Thymus (tissue), 14 donors: ENCODE measurements at places on chromosomes 2 and 18.
A peak's percentile ranks its signal among the peaks of the same experiment; 100 is the strongest.

DNA sequence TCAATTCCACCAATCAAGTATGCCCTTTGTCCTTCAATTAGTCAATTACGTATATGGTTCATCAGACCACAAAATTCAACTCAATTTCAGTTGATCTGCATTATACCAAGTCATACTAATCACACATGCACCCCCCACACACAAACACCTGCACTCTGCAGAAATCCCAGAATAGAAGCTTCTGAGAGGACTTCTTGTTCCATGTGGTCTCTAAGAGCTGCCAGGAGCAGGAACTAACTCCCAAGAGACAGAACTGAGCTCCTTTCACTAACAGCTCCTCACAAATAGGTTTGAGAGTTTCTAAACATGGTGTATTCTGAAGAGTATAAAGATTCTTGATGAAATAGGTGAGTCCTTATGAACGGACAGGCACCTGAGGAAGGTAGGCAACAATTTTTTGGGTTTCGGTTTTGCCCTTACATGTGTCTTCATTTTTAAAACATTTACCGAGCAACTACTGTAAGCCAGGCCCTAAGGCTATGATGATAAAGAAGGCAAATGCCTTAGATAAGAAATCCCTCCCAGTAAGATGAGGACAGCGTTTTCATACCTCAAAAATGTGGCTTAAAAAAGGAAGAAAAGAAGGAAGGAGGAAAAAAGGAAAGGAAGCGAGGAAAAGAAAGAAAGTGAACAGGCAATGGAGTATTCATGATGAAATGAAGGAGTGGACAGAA lies 183.1 kb downstream of the PID1 start:
- no peak overlapping the region for H3K4me3 ChIP-seq
- no peaks in the 10 kb centered on the region for H3K27me3 ChIP-seq
- no peaks in the 10 kb centered on the region for H3K36me3 ChIP-seq
- H3K27ac ChIP-seq, result no peak overlapping the region

DNA sequence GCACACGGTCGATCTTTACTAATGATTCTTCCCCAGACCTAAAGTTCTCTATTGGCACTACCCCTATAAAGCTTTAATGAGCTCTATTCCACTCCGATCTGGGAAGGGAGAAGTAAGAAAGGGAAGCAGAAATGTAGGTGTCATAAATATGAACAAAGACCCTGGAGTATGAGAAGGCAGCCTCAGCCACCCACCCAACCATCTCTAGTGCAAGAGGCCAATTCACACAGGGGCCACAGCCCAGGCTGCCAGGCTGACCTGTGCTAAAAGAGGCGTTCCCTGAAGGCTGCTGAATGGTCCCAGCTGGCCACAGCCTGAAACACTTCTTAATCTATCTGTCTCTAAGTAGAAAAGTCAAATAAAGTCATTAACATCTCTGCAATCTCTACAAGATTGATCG lies 60.1 kb upstream of the ACTR3 start:
- H3K27ac ChIP-seq, result no peak overlapping the region
- H3K4me1 ChIP-seq, result no peaks in the 10 kb centered on the region
- H3K36me3 ChIP-seq, result no peaks in the 10 kb centered on the region
- H3K27me3 ChIP-seq, result no peaks in the 10 kb centered on the region
- DNase-seq, result no peak

DNA sequence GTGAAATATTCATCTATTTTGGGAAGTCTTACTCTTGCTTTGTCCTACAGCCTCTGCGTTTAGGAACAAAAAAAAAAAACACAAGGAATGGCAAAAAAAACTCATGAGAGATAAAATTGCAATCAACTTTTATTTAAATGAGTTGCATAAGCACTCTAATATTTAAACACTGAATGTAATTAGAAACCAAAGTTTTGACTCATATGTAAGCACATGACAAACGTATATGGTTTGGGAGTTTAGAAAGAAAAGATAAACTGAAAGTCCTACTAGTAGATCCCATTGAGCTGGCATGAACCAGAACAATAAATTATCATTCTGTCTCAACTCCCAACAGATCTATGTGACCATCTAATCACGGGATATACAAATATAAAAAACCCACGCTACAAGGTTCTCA lies 44.8 kb downstream of the REV1 start:
- peaks cover 13% of the 10 kb centered on the region for H3K36me3 ChIP-seq
- H3K27me3 ChIP-seq, result no peaks in the 10 kb centered on the region
- no peaks in the 10 kb centered on the region for H3K4me1 ChIP-seq
- H3K4me3 ChIP-seq, result no peak overlapping the region
- no peak for DNase-seq
- H3K27ac ChIP-seq, result no peak overlapping the region

- no peaks in the 10 kb centered on the region for H3K36me3 ChIP-seq
- DNase-seq, result no peak
- H3K4me3 ChIP-seq, result no peak overlapping the region
- no peak overlapping the region for H3K27ac ChIP-seq
These were observed 818.1 kb downstream of the SLC4A3 start for GRCh38 chr2:220445429-220446105.

DNA sequence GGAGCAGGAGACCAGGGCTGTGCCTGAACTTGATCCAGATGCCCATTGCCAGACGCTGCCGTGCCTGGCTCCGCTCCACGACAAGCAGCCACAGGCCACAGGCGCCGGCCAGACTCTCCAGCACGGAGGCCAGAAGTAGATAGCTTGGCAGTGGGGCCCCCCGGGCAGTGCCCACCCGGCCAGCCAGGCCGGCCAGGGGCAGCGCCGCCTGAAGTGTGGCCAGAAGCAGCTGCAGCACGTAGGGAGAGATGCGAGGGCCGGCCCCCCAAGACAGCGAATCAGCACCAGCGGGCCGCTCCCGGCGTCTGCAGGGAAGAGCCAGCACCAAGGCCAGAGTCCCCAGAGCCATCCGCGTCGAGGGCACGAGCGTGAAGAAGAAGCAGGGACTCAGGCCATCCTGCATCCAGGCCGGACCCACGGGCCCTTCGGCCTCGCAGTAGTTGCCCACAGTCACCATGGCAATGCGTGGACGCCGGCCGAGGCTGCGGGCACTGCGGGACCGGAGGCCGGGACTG lies 484 bp downstream of the ABCB6 start:
- peak overlapping the region; percentile 48 for H3K4me3 ChIP-seq
- H3K36me3 ChIP-seq, result peaks cover 36% of the 10 kb centered on the region

GRCh38 chr2:39007875-39008504 lies 112.9 kb downstream of the SOS1 start:
- peaks cover 31% of the 10 kb centered on the region for H3K36me3 ChIP-seq
- no peak overlapping the region for H3K4me3 ChIP-seq
- H3K4me1 ChIP-seq, result no peaks in the 10 kb centered on the region
- no peak overlapping the region for H3K27ac ChIP-seq
- DNase-seq, result no peak
- no peaks in the 10 kb centered on the region for H3K27me3 ChIP-seq

DNA sequence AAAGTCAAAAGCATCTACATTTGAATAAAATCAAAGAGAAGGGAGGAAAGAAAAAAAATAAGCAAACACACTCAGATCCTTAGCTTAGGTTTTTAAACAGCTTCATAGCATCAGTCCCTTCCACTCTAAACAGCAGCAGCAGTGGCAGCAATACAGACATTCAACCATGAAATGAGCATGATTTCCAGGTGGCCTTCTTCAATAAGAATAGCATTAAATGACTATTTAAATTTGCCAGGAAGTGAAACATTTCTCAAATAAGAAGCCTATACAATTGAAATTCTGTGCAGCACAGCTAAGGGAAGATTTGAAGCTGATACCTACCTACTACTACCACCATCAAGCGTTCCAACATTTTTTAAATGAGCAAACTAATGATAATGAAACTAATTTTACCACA lies 138.1 kb upstream of the REG3G start:
- H3K4me3 ChIP-seq, result no peak overlapping the region
- H3K27ac ChIP-seq, result no peak overlapping the region
- DNase-seq, result no peak
- no peaks in the 10 kb centered on the region for H3K4me1 ChIP-seq
- H3K27me3 ChIP-seq, result no peaks in the 10 kb centered on the region
- H3K36me3 ChIP-seq, result no peaks in the 10 kb centered on the region

DNA sequence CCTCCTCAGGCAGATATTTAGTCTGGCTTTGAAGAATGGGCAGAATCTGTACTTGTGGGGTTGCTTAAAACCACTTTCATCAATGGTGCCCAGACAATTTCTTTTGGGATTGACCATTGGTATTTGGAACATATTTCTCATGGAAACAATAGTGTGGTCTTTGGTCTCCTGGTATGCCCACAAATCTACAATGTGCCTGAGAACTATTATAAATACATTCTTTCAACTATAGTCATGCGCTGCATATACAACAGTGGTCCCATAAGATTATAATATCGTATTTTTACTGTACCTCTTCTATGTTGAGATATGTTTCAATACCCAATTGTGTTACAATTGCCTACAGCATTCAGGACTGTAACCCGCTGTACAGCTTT lies 34.8 kb upstream of the PPP4R1 start:
- H3K36me3 ChIP-seq, result no peaks in the 10 kb centered on the region
- H3K27ac ChIP-seq, result no peak overlapping the region
- no peak for DNase-seq
- H3K4me3 ChIP-seq, result no peak overlapping the region
- H3K27me3 ChIP-seq, result no peaks in the 10 kb centered on the region

- peak overlapping the region; percentile 84 for H3K4me3 ChIP-seq
- H3K27ac ChIP-seq, result no peak overlapping the region
- peaks cover 12% of the 10 kb centered on the region for H3K36me3 ChIP-seq
- no peak for DNase-seq
- H3K4me1 ChIP-seq, result peaks cover 19% of the 10 kb centered on the region
- H3K27me3 ChIP-seq, result no peaks in the 10 kb centered on the region
These were observed 2.7 kb downstream of the XPO1 start for GRCh38 chr2:61535449-61535848.

- no peaks in the 10 kb centered on the region for H3K36me3 ChIP-seq
- no peak overlapping the region for H3K4me3 ChIP-seq
- H3K27ac ChIP-seq, result no peak overlapping the region
- H3K27me3 ChIP-seq, result no peaks in the 10 kb centered on the region
- H3K4me1 ChIP-seq, result no peaks in the 10 kb centered on the region
These were observed 157.6 kb downstream of the ARL6IP6 start for GRCh38 chr2:152875701-152876695.

- no peak overlapping the region for H3K4me3 ChIP-seq
- DNase-seq, result no peak
- peaks cover 75% of the 10 kb centered on the region for H3K27me3 ChIP-seq
These were observed 62.0 kb downstream of the CIB4 start for GRCh38 chr2:26579025-26579722.

DNA sequence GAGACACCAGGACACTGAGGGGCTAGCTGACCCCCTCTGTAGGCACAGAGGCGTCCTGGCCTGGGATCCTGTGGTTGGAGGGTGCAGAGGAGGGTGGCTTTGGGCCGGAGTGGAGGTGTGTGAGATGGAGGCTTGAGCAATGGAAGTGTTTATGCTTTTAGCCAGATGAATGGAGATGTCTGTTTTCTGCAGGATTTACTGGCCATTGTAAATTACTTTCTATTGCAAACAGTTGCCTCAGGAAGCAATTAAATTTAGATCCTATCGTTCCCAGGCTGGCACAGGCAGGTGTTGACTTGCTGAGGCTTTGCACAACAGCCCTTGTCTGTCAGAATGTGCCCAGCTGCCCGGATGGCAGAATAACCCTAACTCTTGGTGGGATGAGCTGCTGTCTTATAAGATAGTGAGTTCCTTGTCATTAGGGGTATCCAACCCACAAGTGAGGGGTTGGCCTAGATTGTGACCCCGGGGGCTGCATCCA lies 1.8 kb upstream of the ARID5A start:
- no peak overlapping the region for H3K27ac ChIP-seq
- H3K4me3 ChIP-seq, result no peak overlapping the region
- DNase-seq, result no peak
- no peaks in the 10 kb centered on the region for H3K36me3 ChIP-seq
- H3K27me3 ChIP-seq, result no peaks in the 10 kb centered on the region

DNA sequence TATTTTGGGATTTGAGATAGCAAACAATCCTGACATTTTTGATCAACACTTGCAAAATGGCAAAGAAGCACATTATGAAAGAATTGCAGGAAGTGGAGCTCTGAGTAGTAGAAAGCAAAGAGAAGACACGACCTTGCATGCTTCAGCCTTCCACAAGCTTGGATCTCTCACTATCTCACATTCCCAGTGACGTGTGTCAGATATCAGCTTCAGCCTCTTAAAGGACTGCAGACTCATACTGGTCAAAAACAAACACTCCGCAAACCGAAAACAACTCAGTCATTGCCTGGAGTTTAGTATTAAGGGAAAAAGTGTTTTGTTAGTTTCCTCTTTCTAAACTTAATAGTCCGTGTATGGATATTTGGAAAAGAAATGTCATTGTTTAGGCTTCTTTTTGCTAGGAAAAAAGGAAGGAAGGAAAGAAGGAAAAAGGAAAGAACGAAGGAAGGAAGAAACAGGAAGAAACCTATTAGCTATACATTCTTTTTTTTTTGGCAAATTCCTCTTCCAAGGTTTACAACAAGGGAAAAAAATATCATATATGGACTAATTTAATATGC lies 32.6 kb upstream of the SLC40A1 start:
- no peaks in the 10 kb centered on the region for H3K4me1 ChIP-seq
- H3K27ac ChIP-seq, result no peak overlapping the region
- no peak for DNase-seq
- H3K4me3 ChIP-seq, result no peak overlapping the region
- H3K27me3 ChIP-seq, result no peaks in the 10 kb centered on the region

GRCh38 chr18:33741760-33742159 lies 163.7 kb downstream of the ASXL3 start:
- H3K27me3 ChIP-seq, result no peaks in the 10 kb centered on the region
- no peak overlapping the region for H3K4me3 ChIP-seq
- no peak for DNase-seq
- no peaks in the 10 kb centered on the region for H3K4me1 ChIP-seq
- no peaks in the 10 kb centered on the region for H3K36me3 ChIP-seq

- DNase-seq, result no peak
- H3K4me3 ChIP-seq, result no peak overlapping the region
- no peaks in the 10 kb centered on the region for H3K27me3 ChIP-seq
- H3K4me1 ChIP-seq, result peaks cover 4% of the 10 kb centered on the region
- no peak overlapping the region for H3K27ac ChIP-seq
- H3K36me3 ChIP-seq, result peaks cover 42% of the 10 kb centered on the region
These were observed 6.3 kb downstream of the OST4 start for GRCh38 chr2:27065128-27065527.

GRCh38 chr2:70947556-70948184 lies 12.0 kb downstream of the ATP6V1B1 start:
- no peak for DNase-seq
- no peak overlapping the region for H3K27ac ChIP-seq
- H3K4me1 ChIP-seq, result no peaks in the 10 kb centered on the region
- H3K36me3 ChIP-seq, result no peaks in the 10 kb centered on the region

GRCh38 chr2:24083567-24084385 lies 858 bp downstream of the TP53I3 start:
- H3K4me1 ChIP-seq, result peaks cover 9% of the 10 kb centered on the region
- peak overlapping the region; percentile 69 for H3K4me3 ChIP-seq
- DNase-seq, result peak; percentile 61
- H3K27ac ChIP-seq, result peak overlapping the region; percentile 79
- peaks cover 14% of the 10 kb centered on the region for H3K36me3 ChIP-seq

DNA sequence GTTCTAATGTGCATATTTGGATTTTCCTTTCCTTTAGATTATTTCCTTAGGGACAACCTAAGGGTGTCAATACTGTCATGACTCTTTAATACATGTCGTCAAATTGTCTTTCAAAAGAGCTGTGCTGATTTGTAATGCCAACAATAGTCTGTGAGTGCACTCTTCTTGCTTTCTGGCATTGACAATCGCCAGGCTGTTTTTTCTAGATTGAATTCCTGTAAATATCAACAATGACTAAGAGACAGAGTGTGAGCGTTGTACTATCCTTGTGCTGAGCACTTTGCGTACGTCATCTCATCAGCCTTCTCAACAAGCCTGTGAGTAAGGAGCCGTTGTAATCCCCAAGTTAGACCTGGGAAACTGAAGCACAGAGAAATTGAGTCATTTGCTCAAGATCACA lies 96.0 kb downstream of the ACOXL start:
- no peak for DNase-seq
- no peak overlapping the region for H3K4me3 ChIP-seq
- no peak overlapping the region for H3K27ac ChIP-seq
- peaks cover 4% of the 10 kb centered on the region for H3K4me1 ChIP-seq
